RCC 7860 (cell line): ENCODE measurements at places on chromosomes 6 and 20.

- DNase-seq = no peak
These were observed 53.6 kb upstream of the LRRC1 start for GRCh38 chr6:53741034-53741823.

DNA sequence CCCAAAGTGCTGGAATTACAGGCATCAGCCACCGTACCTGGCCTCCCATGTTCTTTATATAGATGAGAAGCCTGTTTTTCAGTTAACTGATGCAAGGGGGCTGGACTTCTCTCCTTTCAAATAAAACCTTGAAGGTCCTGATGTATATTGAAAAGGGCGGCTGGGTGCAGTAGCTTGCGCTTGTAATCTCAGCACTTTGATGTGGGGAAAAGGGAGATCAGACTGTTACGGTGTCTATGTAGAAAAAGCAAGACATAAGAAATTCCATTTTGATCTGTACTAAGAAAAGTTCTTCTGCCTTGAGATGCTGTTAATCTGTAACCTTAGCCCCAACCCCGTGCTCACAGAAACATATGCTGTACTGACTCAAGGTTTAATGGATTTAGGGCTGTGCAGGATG lies 16.1 kb upstream of the SAMHD1 start:
- DNase-seq = no peak

DNA sequence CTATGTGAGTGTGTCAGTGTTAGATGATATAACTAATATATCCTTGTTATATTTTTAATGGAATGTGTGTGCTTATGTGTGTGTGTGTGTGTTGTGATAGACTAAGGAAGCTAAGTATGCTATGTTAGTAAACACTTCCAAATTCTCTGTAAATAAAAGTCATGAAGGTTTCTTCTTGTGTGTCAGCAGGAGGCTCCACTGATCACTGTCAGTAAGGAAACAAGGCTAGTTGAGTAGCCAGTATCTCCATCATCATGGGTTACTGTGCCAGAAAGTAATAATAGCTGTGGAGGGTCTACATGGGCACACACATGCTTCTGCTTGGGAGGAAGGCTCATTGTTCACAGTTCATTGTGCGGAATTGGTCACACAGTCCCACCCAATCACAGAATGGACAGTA lies 302.8 kb upstream of the RNF217 start:
- DNase-seq = no peak

DNA sequence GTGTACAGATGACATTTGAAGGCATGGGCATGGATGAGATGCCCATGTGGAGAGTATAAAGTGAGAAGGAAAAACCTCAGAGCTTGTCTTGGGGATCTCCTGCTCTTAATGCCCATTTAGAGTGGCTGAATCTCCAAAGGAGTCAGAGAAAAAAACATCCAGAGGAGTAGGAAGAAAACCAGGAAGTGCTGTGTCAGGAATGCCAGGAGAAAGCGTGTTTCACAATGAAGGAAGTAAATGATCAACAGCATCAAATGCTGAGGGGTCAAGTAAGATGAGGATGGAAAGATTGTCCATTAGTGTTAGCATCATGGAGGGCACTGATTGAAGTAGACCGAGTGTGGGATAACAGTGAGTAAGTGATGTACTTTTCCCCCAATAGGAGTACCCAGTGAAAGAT lies 56.1 kb downstream of the FIG4 start:
- DNase-seq = no peak

DNA sequence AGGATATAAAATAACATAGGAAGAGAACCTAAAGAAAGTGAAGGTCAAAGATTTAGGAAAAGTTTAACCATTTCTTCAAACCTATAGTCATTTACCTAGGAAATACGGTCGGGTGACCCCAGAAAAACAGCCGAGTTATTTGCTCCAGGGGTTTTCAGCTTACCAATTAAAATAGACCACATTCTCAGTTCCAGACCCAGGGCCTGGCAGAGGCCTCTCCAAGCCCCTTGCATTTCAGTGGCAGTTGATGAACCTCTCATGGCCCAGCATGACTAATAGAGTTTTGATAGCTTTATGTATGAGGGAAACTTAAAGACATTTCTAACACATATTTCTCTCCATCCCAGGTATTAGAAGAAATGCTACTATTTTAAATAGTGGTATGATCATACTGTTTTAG lies 113.5 kb downstream of the OGFRL1 start:
- DNase-seq = peak; percentile 75

DNA sequence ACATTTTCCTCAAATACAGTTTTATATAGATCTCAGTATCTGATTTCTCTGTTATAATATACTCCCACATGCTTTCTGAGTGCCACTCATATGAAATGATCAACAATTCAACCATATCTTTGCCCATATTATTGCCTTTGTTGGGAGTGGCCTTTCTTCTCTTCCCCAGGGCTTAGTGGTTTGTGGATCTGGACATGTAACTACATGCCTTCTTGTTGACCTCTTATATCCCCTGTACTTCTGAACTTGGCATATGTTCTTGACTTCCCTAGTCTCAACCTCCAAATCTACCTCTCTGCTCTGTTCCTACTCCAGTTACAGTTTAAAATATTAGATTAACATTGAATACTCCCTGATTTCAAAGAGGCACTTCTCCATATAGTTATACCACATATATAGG lies 34.3 kb upstream of the PRIM2 start:
- DNase-seq = no peak

DNA sequence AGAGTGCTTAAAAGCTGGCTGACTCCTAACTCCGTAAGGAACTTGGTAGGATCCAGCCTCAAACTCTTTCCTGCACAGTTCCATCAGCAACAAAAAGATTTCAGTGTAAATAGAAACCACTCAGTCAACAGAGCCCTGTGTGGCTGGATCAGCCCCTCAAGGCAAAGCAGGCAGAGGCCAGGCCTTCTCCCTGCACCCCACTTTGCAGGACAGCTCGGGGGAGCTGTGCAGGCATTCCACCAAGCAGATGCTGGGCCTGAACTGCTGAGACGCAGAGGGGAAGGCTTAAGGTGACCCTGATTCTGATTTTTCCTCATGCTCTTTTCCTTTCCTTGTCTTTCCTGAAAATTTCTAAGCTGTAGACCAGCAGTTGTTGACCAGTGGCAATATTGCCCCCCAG lies 91.5 kb downstream of the NFATC2 start:
- no peak for DNase-seq

DNA sequence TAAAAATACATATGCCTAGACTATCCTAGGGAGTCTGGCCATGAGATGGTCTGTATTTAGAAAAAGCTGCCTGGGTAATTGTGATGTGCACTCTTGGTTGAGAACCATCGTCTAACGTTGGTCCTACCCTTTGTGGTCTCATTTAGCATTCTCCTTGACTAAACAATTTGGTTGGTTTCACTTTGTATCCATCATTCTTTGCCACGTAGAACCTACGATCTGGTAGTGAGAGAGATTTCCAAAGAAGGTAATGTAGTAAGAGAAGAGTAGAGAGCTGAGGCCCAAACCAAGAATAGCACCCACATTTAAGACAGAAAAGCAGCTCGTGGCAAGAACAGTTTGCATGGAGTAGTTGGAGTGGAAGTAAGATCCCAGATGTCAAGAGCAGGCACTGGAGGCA lies 219.8 kb downstream of the TMEM200A start:
- no peak for DNase-seq

DNA sequence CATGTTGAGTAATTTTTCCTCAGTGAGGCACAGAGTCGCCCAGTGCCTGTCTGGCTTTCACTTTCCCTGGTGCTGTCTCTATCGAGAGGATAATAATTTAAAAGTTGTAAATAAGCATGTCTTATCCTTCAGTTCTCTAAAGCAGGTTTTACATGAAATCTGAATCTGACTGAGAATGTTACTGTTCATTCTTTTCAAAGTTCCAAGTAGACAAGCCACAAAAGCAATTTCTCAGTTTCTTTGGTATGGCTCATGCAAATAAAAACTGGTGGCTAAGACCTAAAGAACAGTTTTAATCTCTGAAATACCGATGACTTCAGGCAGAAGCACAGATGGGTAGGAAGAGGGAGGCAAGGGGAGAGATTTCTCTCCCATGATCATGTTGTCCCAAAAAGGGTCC lies 87.6 kb upstream of the GCM1 start:
- no peak for DNase-seq

DNA sequence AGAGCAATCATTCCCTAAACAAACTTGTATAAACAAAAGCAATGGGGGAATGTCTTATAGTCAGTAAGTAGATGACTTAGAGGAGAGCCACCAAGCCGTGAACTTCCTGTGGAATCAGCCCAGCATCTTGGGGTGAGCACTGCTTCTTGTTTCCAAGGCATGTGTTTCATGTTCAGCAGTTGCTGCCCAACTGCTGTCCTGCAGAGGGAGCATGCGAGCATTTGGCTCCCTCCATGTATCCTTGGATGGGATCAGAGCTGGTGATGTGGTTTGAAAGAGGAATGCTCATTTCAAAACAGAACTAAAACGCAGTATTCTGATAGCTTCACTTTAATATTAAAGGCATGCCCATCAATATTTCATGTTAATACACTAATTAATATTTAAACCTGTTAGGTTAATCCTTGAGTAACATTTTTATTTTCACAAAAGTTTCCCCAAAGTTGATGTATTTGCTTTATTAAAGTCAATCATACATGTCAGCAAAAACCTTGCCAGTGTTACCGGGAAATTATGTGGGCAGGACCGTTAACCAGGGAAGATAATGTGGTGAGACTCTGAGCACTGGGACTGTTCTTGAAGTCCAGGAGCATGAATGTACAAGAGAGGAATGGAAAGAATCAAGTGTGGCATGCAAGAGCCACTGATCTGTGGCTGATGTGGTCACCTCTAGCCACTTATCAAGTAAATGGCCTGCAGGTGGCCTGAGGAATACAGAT lies 172.1 kb upstream of the GGTLC1 start:
- no peak for DNase-seq

DNA sequence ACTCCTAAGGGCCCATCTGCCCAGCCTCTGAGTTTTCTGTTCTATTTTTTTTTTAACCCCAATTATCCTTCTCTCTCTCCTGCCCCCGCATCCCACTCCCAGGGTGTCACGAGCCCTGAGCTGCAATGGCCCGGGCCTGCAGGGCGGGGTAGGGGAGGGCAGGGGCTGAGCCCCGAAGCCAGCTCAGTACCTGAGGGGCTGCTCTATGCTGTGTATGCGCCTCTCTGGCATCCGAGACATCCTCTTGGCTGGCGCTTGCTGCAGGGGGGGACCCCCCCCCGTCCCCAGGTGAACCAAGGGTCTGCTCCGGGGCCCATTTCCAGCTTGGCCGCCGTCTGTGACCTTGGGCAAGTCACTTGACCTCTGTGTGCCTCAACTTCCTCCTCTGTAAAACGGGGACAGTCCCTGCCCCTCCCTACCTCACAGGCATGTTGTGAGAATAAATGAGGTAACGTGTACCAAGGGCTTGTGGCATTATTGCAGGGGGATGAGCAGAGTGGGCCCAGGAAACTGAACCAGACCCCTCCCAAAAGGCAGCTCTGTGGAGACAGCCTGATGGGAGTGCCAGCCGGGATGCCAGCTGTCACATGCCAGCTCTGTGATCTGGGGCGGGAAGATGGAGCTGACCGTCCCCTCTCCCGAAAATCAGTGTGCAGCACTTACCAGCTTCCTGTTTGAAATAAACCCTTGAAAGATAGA lies 13.0 kb upstream of the MYL9 start:
- DNase-seq = no peak

DNA sequence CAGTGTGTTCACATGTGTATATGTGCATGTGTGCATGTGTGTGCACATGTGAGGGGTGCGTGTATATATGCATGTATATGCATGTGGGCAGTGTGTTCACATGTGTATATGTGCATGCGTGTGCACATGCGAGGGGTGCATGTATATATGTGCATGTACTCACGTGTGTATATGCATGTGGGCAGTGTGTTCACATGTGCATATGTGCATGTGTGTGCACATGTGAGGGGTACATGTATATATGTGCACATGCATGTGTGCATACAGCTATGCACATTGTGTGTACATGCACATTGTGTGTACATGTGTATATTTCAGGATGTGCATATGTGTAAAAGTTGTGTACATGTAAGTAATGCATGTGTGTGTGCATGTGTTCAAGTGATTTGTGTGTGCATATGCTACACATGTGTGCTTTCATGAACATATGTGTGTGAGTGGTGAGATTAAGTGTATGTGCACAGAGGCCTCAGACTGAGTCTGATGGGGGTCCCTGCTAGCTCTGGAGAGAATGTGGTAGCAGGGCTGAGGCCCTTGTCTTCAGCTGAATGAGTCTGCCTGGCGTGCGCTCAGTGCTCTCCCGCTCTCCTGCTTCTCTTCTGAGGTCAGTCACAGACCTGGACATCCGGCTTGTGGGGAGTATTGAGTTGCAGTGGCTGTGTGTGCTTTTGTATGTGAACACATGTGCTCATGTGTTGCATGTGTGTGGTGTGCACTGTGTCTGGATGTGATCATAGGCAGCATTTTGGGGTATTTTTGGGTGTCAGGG lies 19.9 kb upstream of the MYT1 start:
- DNase-seq = no peak

DNA sequence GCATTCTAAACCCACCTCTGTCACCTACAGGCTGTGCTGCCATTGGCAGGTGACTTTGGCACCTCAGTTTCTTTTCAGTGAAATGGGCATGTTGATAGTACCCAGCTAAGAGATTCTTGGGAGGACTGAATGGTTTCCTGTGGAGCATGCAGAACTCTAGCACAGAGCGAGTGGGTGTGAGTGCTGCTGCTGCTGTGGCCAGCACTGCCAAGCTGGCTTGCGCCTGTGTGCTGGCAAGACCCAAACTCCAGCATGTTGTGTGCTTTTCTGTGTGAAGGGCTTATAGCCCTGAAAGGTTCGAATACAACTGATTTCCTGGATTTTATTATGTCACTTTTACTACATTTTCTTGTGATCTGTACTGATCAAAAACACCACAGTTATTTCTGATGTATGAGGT lies 78.1 kb upstream of the KIF25 start:
- DNase-seq = no peak

DNA sequence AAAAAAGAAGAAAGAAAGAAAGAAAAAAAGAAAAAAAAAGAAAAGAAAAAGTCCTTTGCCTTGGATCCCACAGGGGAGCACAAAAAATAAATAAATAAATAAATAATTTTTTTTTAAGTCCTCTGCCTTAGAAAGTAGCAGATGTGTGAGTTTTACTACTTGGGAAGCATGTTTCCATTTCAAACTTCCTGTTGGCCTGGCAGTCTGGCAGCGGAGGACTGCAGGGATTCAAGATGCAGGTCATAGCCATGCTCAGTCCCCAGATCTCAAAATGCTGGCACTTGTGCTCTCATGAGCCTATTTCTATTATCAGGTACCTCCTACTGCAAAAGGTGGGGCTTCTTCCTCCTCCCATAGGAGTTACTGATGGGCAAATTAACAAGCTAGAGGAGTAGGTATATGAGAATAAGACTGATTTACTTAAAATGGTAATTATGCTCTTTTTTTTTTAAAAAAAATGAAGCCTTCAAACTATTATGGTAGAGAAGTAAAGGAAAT lies 54.2 kb upstream of the MAP7 start:
- no peak for DNase-seq

- DNase-seq = no peak
These were observed 294.0 kb downstream of the TBC1D7 start for GRCh38 chr6:13034316-13034715.
